Thymus (tissue), 14 donors: ENCODE measurements at places on chromosomes 4 and X. TPM values are rescaled to one million over a fixed set of nuclear protein-coding genes. Genes with fewer than 3 reads are reported as not detected.

Gene DCHS2
- 0.19 TPM for total RNA-seq

Gene PAGE5
- total RNA-seq, result 0.14 TPM

Gene SMIM20
- total RNA-seq, result 30.7 TPM

Gene ZNF157
- total RNA-seq, result 0.57 TPM

Gene CACNA1F
- total RNA-seq, result 0.61 TPM

Gene SAP30
- 23.8 TPM for total RNA-seq

Gene AFM
- total RNA-seq, result not detected

Gene KLHL2
- 12.1 TPM for total RNA-seq

Gene PABPC5
- 0.24 TPM for total RNA-seq
